GM23338 (cell line): ENCODE measurements at places on chromosomes 12 and 14. TPM values are rescaled to one million over a fixed set of nuclear protein-coding genes. Genes with fewer than 3 reads are reported as not detected.

The ZDHHC22 gene
- total RNA-seq: 29.3 and 32.1 TPM in 2 replicates

DNA sequence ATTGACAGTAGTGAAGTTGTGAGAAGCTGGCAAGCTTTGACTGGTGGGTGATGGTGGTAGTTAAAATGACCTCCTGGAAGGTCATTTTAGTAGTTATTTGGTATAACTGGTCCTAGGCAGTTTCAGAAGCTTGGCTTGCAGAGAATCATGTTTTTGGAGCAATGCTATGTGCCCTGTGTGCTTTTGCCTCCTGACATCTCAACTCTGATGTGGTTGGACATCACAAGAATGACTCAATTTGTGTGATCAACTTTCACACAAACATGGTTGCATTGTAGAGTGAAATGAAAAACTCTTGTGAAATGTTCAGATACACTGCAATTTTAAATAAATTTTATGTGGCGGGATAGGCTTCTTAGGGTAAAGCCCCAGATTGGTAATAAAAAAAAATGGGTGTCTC is 8.3 kb upstream of the ABCD2 start:
- no peak overlapping the region for H3K27ac ChIP-seq
- no peak overlapping the region for H3K4me3 ChIP-seq
- no peaks in the 10 kb centered on the region for H3K36me3 ChIP-seq
- no peaks in the 10 kb centered on the region for H3K27me3 ChIP-seq
- no peaks in the 10 kb centered on the region for H3K4me1 ChIP-seq

The SLC35F4 gene
- not detected in 2 replicates for total RNA-seq

The PPP1R36 gene
- total RNA-seq: 0.42 TPM in 1 of 2 replicates, not detected in the other

GRCh38 chr14:105878125-105878524 is 351.7 kb downstream of the TMEM121 start:
- H3K27ac ChIP-seq: no peak overlapping the region
- H3K36me3 ChIP-seq: no peaks in the 10 kb centered on the region
- H3K4me1 ChIP-seq: no peaks in the 10 kb centered on the region
- no peak for DNase-seq
- H3K27me3 ChIP-seq: no peaks in the 10 kb centered on the region
- H3K4me3 ChIP-seq: no peak overlapping the region
